ENCODE measurements at places on chromosomes 6 and 20.

DNA sequence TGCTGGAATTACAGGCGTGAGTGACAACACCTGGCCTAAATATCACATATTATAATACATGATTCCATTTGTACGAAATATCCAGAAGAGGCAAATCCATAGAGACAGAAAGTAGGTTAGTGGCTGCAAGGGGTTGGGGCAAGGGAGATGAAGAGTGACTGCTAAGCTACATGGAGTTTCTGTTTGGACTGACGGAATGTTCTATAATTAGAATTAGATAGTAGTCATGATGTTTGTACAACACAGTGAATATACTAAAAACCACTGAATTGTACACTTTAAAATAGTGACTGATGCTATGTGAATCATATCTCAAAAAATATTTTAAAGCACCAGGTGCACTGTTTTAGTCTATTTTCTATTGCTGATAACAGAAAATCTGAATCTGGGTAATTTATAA lies 3.7 kb upstream of the HEBP2 start:
- no peak for DNase-seq

DNA sequence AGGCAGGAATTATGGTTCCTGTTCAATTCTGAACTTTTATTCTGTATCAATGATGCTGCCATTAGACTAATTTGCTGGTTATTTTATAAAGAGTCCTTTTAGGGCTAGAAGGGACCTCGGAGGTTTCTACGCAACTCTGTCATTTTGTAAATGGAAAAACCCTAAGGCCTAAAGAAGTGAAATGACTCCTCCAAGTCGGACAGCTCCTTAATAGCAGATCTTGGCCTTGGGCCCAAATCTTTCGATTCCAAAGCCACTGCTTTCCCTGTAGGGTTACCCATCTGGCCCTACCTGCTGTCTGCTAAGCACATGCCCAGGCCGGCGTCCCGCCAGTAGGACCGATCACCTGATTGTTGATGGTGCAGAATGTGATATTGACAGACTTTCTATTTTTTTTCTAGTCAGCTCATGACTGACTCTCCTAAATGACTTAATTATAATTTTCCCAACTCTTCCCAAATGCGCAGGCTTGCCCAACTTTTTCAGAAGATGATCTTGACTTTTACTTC lies 40.2 kb downstream of the PLEKHG1 start:
- no peak for DNase-seq

DNA sequence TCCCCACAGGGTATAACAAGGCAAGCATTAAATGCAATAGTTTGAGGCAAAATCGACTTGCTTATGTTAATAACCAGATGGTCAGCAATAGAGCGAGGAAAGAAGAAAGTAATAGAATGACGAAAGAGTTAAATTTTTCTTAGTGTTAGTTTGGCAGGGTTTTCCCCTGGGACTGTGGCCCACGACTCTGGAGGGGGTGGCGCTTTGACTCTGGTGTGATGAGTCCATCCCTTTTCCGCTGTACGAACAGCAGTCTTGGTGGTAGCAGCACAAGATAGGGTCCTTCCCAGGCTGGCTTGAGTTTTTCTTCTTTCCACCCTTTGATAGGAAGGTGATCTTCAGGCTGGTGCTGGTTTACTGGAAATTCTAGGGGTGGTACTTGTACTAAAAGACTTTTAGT lies 69.2 kb upstream of the GMDS start:
- DNase-seq = no peak

GRCh38 chr6:78810146-78810545 lies 57.2 kb upstream of the IRAK1BP1 start:
- DNase-seq = no peak

Data from B cell (primary cell).